ENCODE measurements at places on chromosomes 4 and X. TPM values are rescaled to one million over a fixed set of nuclear protein-coding genes. Genes with fewer than 3 reads are reported as not detected.

The UCHL1 gene
- 193 TPM for total RNA-seq

The DMD gene
- total RNA-seq = 18.1 TPM

The MTMR8 gene
- total RNA-seq = 1.1 TPM

The DNAAF6 gene
- not detected for total RNA-seq

The MBNL3 gene
- 1.8 TPM for total RNA-seq

The GPC4 gene
- 1.1 TPM for total RNA-seq

The ACE2 gene
- 0.12 TPM for total RNA-seq

The ESX1 gene
- total RNA-seq = not detected

The CPLX1 gene
- total RNA-seq = not detected

The HCCS gene
- 23.3 TPM for total RNA-seq

The CENPVL1 gene
- total RNA-seq = not detected

The SAGE1 gene
- not detected for total RNA-seq

The XAGE2 gene
- total RNA-seq = not detected

The PPBP gene
- not detected for total RNA-seq

The ANOS1 gene
- total RNA-seq = 16.5 TPM

The BEND2 gene
- total RNA-seq = not detected

The TAF1 gene
- 52.0 TPM for total RNA-seq

The SEL1L3 gene
- total RNA-seq = 9.0 TPM

The SPRY1 gene
- 32.2 TPM for total RNA-seq

The PACRGL gene
- total RNA-seq = 21.7 TPM

The IL2RG gene
- total RNA-seq = not detected

The HS3ST1 gene
- total RNA-seq = 2.5 TPM

The GLRA3 gene
- total RNA-seq = 0.13 TPM

The NDP gene
- 15.3 TPM for total RNA-seq

The SGMS2 gene
- total RNA-seq = 93.9 TPM

The CYLC1 gene
- not detected for total RNA-seq

The MAGED4B gene
- total RNA-seq = 3.5 TPM
